ENCODE measurements at places on chromosomes 11 and 22.

- no peak overlapping the region for H3K27ac ChIP-seq
- no peaks in the 10 kb centered on the region for H3K27me3 ChIP-seq
- no peaks in the 10 kb centered on the region for H3K4me1 ChIP-seq
- DNase-seq, result no peak
These were observed 209.6 kb upstream of the LARGE1 start for GRCh38 chr22:34129691-34130486.

- no peaks in the 10 kb centered on the region for H3K27me3 ChIP-seq
- peaks cover 28% of the 10 kb centered on the region for H3K4me1 ChIP-seq
- H3K4me3 ChIP-seq, result no peak overlapping the region
- DNase-seq, result no peak
These were observed 37.1 kb downstream of the BCR start for GRCh38 chr22:23217171-23218052.

DNA sequence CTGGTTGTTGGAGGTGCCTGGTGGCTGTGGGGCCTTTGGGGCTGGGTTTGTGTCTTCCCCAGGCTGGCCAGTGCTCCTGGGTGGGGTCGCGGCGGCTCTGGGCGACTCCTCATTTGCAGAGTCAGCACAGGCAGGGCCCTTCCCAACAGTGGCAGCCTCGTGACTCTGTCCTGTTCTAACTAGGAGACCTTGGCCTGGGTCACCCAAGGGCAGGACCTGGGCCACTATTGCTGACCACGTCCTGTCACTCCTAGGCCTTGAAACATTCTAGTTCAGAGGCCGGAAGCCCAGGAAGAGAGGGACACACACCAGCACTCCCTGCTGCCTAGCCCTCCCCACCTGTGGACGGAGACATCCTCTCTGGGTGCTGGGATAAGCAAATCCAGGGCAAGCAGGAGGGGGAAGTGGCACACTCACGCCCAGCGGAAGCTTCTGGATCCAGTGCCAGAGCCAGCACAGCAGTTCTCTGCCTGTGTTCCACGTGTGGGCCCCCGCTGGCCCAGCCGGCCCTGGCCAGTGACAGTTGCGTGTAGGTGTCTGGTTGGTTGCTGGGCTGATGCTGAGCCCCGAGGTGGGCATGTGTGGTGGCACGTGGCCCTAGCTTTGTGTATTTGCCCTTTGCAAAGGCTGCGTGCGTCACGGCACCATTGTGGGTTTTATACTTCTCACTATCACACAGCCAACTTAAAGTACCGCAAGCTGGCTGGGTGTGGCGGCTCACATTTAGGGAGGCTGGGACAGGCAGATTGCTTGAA, 4.3 kb upstream of the CHID1 start:
- H3K27me3 ChIP-seq, result no peaks in the 10 kb centered on the region
- no peak overlapping the region for H3K4me3 ChIP-seq
- DNase-seq, result no peak

GRCh38 chr11:107605061-107606006, 14.4 kb downstream of the ELMOD1 start:
- H3K27me3 ChIP-seq, result no peaks in the 10 kb centered on the region
- DNase-seq, result no peak
- no peaks in the 10 kb centered on the region for H3K36me3 ChIP-seq
- H3K4me1 ChIP-seq, result no peaks in the 10 kb centered on the region
- H3K27ac ChIP-seq, result no peak overlapping the region

GRCh38 chr22:35839841-35840301, 122.2 kb downstream of the APOL5 start:
- no peaks in the 10 kb centered on the region for H3K27me3 ChIP-seq
- H3K36me3 ChIP-seq, result no peaks in the 10 kb centered on the region
- DNase-seq, result peak; percentile 31
- H3K27ac ChIP-seq, result peak overlapping the region; percentile 91
- H3K4me3 ChIP-seq, result peak overlapping the region; percentile 90
- H3K4me1 ChIP-seq, result peaks cover 38% of the 10 kb centered on the region

DNA sequence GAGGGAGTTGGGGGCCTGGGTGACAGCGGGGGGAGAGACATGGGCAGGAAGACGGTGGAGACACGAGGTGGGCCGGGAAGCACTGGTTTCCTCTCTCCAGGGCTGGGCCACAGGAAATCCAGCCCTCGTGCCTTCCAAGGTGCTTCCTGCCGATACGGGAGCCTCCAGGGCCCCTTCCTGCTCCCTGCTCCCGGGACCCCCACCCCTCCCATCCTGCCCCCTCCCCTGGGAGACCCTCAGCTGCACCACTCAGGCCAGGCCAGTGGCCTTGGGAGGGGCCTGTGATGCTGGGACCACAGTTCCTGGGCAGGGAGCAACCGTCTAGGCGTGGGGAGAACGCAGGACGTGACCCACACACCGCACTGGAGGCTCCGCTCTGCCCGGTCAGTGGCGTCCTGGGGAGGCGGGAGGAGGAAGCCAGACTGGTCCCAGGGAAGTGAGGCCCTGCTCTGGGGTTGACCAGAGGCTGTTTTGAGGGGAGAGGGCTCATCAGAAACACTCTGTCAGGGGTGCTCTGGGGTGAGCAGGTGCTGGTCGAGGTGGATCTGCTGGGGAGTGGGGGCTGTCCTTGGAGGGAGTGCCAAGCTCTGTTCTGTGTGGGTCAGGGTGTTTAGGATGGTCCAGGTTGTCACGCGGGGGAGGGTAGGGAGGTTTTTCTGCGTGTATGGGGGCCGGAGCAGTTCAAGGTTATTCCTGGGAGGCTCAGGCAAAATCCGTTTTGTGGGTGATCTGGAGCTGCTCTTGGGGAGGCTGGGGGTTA, at the start of gene SHANK3:
TSS of gene SHANK3 (plus strand) at position 353 of the 760 bp plus-strand sequence.
- H3K27me3 ChIP-seq, result peaks cover 15% of the 10 kb centered on the region
- no peak within 1 kb of the TSS for H3K27ac ChIP-seq
- H3K4me3 ChIP-seq, result peak within 1 kb of the TSS; percentile 44
- H3K36me3 ChIP-seq, result no peaks in the 10 kb centered on the region
- H3K4me1 ChIP-seq, result no peaks in the 10 kb centered on the region
- DNase-seq, result no peak

DNA sequence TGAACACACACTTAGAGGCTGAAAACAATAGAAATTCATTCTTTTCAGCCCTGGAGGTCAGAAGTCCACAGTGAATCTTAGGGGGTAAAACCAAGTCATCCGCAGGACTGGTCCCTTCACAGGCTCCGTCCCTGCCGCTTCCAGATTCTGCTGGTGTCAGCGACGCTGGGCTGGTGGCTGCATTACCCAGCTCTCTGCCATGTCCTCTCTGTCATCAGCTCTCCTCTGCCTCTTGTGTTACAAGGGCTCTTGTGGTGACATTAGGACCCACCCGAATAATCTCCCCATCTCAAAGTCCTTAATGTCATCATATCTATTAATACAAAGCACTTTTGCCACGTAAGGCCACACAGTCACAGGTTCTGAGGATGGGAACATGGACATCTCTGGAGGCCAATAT, 47.7 kb upstream of the ANO1 start:
- no peak overlapping the region for H3K4me3 ChIP-seq
- H3K27me3 ChIP-seq, result peaks cover 3% of the 10 kb centered on the region
- no peak overlapping the region for H3K27ac ChIP-seq
- H3K4me1 ChIP-seq, result no peaks in the 10 kb centered on the region
- no peaks in the 10 kb centered on the region for H3K36me3 ChIP-seq

DNA sequence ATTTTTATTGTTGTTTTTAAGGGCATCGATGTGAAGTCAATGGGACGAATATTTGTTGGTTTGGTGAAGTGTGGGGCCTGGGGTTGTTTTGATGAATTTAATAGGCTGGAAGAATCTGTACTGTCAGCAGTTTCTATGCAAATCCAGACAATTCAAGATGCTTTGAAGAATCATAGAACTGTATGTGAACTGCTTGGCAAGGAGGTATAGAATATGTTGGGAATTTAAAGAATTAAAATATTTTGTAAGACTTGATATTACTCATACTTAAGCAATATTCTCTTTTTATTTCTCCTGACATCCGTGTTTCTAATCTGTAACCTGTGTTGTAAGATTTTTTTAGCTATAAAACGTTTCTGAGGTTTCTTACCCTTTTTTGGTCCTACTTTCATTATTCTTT, 61.6 kb downstream of the DYNC2H1 start:
- H3K36me3 ChIP-seq, result no peaks in the 10 kb centered on the region
- no peak overlapping the region for H3K27ac ChIP-seq
- H3K27me3 ChIP-seq, result no peaks in the 10 kb centered on the region
- H3K4me3 ChIP-seq, result no peak overlapping the region

Measured in cardiac muscle cell (in vitro differentiated cells and primary cell).